ENCODE measurements at places on chromosomes 7 and 10. TPM values are rescaled to one million over a fixed set of nuclear protein-coding genes. Genes with fewer than 3 reads are reported as not detected.

The TACR2 gene
- total RNA-seq = not detected

The MARVELD1 gene
- 39.9 TPM for total RNA-seq

The LLCFC1 gene
- total RNA-seq = not detected

The NMT2 gene
- total RNA-seq = 32.1 TPM
